GM18507 (cell line): ENCODE measurements at places on chromosomes 7 and 10.

DNA sequence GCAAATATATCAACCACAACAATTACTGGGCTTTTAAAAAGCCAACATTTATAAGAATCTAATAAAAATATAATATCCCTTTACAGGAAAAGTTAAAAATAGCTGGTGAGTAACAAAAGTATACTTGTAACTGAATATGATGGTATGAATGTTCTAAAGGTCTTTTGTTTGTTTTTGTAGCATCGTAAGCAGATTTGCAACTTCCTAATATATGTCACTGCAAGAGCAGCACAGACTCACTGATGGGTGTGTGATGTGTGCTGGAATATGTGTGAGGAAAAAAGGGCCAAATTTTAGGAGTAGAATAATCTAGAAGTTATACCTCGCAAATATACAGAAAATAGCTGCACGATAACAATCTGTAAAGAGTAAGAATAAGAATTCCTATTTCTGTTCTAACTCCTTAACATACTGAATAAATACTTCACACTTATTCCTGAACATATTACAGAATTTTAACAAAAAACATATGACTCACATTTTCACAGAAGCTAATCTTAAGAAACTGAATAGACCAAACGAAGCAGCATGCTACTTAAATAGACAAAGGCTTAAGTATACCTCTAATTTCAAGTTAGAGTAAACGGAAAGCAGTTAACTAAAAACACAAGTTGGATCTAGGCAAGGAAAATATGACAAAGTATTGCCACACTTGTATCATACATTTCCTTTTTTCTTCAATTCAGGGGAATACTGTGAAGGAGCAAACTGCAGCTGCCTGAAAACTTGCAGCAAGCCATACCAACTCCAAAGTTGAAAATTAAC is 9.6 kb downstream of the ETV1 start:
- DNase-seq: no peak

DNA sequence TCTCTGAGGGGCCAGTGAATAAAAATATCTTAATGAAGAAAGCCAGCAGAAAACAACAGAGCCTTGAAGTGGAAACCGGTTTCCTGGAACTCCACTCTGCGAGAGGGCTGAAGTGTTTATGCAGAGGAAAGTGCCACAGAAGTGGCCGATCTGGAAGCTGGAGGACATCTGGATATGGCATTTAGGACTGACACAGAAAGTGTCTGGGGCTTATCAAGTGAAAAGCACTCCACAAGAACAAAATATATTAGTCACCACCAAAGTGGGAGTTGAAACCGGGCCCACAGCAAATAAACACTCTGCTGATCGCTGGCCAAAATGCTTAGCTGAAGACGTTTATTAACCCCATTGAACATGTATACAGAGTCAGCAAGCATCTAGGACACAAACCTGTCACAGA is 7.8 kb downstream of the NOD1 start:
- no peak for DNase-seq

DNA sequence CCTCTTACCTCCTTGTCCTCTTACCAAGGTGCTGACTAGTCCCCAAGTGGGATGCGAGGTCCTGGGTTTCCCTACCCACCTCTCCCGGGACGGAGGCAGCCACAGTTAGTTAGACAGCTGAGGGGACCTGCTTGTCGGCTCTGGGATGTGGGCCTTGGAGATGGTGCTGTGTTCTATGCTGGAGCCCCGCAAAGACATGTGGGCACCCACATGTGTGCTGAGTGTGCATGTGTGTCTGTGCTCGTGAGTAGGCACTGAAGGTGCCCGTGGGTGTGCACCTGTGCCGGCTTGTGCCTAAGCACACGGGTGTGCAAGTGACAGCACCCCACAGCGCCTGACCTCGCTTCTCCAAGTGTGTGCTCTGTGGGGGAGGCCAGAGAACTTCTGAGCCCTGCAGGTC is 62.2 kb downstream of the NEURL1 start:
- DNase-seq: no peak

DNA sequence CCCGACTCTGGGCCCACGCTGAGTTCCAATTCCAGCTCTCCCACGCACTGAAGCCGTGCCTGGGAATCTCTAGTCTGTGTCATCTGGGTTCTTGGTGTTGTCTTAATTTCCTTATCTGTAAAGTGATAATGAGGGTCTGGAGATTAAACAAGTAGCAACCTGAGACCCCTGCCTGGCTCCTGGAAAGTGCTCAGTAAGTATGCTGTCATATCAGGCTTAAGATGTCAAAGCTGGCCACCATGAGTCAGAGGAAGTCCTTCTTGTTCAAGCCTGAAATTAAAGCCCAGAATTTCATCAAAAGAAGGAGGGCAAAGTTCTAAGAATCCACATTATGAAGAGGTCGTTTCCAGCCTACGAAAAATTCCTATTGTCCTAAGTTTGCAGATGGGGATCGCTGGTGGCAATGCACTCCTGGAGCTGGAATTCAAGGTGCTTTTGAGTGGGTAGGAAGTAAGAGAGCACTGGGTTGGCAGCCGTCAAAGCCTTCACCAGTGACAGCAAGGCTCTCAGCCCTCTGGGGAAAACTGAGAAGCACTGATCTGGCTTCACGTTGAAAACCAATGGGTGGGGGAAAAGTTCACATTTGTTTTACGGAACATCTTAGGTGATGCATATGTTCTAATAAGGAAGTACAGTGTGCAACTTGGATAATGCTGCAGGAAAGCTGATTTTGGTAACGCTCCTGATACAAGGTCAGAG is 50.3 kb upstream of the NCAPG2 start:
- DNase-seq: no peak

GRCh38 chr10:14173706-14174594 is 156.8 kb downstream of the FRMD4A start:
- DNase-seq: no peak

- DNase-seq: no peak
Measured at GRCh38 chr10:72049969-72050781, 38.2 kb downstream of the SPOCK2 start.

DNA sequence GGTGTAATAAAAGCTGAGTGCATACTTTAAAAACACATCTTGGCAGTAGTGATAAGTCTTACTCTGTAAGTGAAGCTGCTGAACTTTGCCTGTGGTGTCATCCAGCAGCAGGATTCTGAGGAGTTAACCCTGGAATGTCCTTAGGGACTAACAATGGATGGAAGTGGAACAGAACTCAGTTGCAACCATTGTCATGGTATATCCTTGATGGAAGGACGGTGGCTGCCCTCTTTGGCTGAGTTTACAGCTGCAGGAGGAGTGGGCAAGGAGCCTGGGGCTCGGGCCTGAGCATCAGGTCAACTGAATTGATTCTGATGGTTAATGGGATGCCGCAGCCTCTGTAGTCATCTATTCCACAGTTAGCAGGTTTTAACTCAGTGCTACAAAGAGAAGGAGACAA is 56.2 kb downstream of the MRC1 start:
- DNase-seq: no peak

- no peak for DNase-seq
Measured at GRCh38 chr7:48734695-48735406, 189.5 kb upstream of the CDC14C start.

- DNase-seq: no peak
Measured at GRCh38 chr10:26499426-26499825, 61.3 kb downstream of the APBB1IP start.

GRCh38 chr7:1669954-1670893 is at the start of gene ELFN1:
Gene ELFN1 (plus strand): TSS chr7:1670277. CDS start chr7:1744597, 74,320 bp downstream.
- DNase-seq: no peak

DNA sequence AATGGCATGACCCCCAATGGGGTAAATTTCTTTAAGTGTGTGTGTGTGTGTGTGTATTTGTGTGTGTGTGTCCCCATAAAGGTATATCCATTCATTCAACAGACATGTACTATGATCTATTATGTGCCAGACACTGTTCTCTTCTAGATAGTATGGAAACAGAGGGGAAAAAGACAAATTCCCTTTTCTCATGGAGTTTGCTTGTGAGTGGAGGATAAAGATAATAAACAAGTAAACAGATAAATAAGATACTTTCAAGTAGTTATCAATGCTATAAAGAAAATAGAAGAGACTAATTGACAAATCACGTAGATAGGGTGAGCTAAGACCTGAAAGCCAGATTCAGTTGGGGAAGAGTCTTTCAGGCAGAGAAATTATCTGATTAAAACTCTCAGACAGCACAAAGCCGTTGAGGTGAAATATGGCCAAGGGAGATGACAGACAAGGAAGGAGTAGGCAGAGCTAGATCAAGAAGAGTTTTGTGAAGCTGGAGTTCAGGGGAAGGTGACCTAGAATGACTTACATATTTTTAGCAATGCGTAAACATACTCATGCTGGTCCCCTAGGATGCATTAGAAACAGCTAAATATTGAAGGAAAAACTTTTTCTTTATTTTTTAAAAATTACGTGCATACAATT is 45.2 kb upstream of the DMTF1 start:
- DNase-seq: no peak

GRCh38 chr10:77904100-77904840 is 22.3 kb downstream of the DLG5 start:
- no peak for DNase-seq

DNA sequence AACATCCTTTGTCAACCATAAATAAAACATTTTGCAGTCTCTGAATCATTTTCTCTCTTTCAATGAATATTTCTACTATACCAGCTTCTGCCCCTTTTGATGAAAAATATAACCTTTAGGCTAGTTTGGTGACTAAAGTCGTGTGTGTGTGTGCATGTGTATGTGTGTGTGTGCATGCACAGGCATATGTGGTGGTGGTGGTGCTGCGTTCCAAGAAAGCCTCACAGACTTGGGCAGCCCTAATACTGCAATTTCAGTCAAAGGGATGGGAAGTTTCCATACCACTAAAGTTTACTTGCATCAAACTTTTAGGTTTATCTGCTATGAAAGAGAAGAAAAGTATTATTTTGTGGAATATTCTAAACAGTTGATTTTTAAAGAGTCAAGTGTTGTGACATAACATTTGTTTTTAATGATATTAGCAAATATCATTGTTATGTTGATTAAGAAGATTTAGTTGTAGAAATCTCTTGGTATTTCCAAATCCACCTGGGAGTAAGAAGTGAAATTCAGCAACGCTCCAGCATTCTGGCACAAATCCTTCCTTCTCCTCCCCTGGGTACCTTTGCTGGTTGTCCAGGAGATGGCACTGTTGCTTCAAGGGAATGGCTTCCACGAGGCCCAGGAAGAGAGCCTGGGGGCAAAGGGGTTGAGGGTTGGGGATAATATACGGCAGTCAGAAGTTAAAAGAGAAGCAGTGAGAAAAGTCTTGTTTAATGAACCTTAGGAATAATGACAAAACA is 41.5 kb downstream of the ASB4 start:
- peak; percentile 33 for DNase-seq

GRCh38 chr7:149873074-149873969 is at the start of gene ATP6V0E2:
Gene ATP6V0E2 (plus strand): TSS chr7:149873969. CDS start chr7:149874066, 97 bp downstream.
- DNase-seq: peak; percentile 100

DNA sequence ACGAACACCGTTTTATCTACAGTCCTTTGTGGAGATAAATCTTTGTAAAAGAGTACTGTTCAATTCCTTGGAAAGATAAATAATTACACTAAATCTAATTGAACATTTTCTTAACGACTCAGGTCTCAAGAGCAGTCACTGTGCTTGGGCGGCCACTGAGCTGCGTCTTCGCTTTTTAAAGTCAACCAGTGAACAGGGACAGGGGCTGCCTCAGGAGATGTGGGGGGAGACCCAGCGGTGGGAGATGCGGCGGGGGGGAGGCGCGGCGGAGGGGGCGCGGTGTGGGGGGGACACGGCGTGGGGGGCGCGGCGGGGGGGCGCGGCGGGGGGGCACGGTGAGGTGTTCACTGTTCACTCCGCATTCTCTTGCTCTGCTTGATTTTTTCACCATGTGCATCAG is 39.8 kb downstream of the CAMK2B start:
- DNase-seq: no peak

- no peak for DNase-seq
Measured at GRCh38 chr7:154532771-154533170, 470.2 kb downstream of the PAXIP1 start.

DNA sequence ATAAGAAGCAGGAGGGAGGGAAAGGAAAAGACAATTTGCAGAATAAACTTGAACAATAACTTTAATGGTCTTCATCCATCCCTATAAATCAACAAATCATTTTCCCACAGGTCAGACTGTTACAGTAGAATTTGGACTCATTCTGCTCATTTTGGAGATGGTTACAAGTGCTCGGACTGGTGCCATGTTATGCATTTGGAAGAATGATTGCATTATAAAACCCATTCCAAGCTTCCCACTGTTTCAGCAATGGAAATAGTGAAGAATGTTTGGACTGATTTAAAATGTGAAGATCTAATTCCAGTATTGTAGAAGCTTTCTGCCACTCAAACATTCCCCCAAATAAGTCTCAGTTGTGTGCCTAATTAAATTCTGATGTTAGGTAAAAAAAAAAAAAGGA is 99.7 kb upstream of the ZEB1 start:
- DNase-seq: no peak

GRCh38 chr7:95781961-95782586 is 9.7 kb downstream of the DYNC1I1 start:
- no peak for DNase-seq

DNA sequence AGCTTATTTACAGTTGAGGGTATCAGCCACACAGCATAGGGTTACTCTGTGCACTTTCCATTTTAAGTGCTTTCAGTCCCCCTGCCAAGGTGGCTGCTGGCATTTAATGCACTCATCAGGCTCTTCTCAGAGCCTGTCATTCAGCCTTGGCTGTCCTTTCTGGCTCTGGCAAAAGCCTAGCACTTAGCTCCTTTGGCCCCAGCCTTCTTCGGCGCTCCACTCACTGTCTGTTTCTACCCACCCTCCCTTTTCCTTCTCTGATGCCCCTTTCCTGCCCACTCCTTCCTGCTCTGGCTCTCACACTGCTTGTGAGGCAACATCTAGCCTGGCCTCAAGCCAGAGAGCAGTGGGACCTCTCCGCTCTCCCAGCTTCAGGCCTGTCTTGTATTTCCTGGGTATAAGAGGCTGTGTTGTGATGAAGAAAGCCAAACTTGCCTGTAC is 60.2 kb downstream of the WIPF3 start:
- no peak for DNase-seq

DNA sequence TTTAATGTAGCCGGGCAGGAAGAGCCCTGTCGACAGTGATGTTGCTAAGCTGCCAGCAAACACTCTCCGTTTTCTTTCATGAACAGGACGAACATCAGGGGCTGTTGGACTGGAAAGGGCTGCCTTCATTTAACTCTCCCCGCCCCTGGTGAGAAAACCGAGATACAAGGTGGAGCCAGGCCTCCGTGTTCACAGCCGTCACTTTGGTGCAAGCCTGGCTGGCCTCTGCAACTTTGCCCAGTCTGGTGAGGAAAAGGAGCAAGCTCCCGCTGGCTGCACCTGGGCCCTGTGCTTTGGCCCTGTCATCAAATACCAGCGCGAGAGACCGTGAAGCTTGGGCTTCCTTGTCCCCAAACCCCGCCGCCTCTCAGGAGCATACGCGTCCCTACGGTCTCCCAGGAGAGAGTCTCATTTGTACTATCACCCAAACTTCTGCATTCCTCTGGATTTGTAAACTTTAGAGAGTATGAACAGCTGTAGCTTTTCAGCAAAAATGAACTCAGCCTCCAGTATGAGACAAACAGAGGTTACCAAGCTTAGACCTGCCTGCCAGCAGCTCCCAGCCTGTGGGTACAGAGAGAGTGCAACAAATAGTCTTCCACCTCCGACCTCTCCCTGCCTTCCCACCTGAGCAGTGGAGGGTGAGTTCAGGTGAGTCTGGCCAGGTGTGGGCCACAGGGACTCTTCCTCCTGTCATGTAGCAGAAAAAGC is 445.3 kb upstream of the MGMT start:
- DNase-seq: no peak

- DNase-seq: no peak
Measured at GRCh38 chr7:101100858-101101847, 15.9 kb downstream of the TRIM56 start.
